Activated naive CD8-positive, alpha-beta T cell treated with anti-CD3 and anti-CD28 coated beads for 36 hours (primary cell): ENCODE measurements at places on chromosomes 4 and X. TPM values are rescaled to one million over a fixed set of nuclear protein-coding genes. Genes with fewer than 3 reads are reported as not detected.

The SH3RF1 gene
- 0.54 TPM for total RNA-seq

DNA sequence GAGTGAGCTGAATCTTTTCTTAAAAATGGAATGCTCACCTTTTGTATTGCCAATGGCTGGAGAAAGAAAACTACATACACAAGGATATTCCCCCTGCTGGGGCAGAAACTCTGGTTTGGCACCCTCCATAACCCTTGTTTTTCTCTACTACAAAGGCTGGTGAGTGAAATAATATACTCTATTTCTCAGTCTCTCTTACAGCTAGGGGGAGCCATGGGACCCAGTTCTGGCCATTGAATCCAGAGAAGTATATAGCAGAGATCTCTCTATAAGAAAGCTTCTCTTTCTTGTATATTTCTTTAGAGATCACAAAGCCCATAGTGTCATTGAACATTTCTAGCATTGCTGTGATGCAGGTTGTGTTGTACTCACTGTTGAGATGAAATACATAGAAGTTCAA lies 49.8 kb downstream of the SMPX start:
- no peak for DNase-seq

- peak; percentile 39 for DNase-seq
Measured at GRCh38 chrX:43882294-43882681, at the start of gene MAOB. TSS of gene MAOB (minus strand) at chrX:43882450. CDS start at chrX:43882299, 151 bp downstream.

GRCh38 chr4:138297743-138298405 lies 55.7 kb upstream of the SLC7A11 start:
- no peak for DNase-seq

- DNase-seq: no peak
Measured at GRCh38 chr4:71571346-71571745, 212.5 kb downstream of the GC start.
